ENCODE measurements at places on chromosomes 12 and 14.
A peak's percentile ranks its signal among the peaks of the same experiment; 100 is the strongest.

DNA sequence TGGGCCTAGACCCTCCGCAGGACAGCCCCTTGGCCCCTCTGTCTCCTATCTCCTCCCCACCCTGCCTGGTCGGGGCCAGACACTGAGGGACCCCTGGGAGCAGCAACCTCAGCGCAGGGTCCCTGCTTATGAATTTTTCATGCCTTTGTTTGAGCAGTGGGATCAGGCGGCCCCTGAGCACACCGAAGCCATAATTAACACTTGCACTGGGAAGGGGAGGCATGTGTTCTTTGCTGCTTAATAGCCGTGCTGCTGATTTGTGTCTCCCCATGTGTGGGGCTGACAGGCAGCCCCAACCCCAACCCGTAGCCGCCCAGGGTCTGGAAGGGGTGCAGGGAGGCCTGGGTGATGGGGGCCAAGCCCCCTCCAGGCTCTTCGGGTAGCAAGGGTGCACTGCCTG is 52.7 kb downstream of the FBRSL1 start:
- no peak for DNase-seq

DNA sequence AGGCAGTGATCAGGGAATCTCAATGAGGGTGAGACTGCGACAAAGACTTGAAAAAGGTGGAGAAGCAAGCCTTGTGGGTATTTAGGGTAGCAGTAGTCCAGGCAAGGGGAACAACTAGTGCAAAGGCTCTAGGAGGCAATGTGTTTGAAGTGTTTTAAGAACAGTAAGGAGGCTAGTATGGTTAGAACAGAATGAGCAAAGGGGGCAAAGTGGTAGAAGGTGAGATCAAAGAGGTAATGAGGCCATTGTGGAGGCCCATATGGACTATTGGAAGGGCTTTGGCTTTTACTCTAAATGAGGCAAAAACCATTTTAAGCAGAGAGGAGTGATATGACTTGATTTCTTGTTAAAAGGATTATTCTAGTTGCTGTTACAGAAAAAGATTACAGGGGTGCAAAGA is 16.8 kb downstream of the HIF1A start:
- DNase-seq: no peak

DNA sequence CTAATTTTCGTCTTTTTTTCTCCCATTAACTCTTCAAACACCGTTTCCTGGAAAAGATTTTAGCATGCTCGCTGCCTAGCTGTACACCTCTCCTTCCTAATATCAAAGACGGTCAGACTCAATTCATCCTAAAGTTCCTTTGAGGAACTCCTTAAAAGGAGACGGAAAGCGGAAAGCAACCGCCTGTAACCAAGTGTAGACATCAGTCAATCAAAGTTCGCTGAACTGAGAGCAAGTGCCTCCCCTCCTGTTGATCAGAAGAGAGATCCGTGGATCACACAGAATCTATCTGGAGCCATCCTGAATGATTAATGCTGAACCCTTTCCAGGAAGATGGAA is 412 bp upstream of the TEP1 start:
- no peak for DNase-seq

- peak; percentile 66 for DNase-seq
Measured at GRCh38 chr12:90013409-90013808, 304.8 kb upstream of the ATP2B1 start.

GRCh38 chr14:75489480-75489837 is 32.8 kb upstream of the BATF start:
- DNase-seq: no peak

- DNase-seq: no peak
Measured at GRCh38 chr14:76877871-76878270, 51.7 kb downstream of the LRRC74A start.

- DNase-seq: no peak
Measured at GRCh38 chr12:65427646-65428045, 149.2 kb downstream of the MSRB3 start.

DNA sequence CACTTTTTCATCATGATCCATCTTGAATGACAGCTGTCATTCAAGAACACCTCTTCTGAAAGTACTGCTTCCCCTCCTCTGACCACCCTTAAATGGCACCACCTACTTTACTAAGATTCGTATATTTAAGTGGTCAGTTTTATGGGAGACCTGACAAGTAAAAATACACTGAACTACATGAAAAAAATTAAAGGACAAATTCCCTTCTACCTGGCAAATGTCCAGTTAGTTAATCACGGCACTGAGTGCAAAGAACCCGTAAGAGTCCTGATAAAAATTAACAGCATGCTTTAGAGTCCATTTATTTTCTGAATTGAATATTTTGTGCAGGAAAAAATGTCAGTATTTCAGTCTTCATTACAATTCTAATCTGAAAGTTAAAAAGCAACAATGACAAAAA is 48.7 kb downstream of the SETD3 start:
- DNase-seq: no peak

GRCh38 chr14:20456971-20457370 is 1.9 kb downstream of the APEX1 start:
- DNase-seq: no peak

DNA sequence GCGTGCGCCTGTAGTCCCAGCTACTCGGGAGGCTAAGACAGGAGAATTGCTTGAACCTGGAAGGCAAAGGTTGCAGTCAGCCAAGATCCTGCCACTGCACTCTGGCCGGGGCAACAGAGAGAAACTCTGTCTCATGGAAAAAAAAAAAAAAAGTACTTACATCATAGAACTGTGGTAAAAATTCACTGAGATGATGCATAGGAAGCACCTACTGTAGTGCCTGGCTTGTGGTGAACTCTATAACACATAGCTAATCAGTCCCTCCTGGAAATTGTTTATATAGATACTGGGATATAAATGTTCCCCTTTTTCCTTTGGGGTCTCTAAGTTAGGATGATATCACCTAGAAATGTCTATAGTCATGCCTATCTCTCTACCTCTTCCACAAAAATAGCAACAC is 89.7 kb upstream of the CPM start:
- DNase-seq: no peak

DNA sequence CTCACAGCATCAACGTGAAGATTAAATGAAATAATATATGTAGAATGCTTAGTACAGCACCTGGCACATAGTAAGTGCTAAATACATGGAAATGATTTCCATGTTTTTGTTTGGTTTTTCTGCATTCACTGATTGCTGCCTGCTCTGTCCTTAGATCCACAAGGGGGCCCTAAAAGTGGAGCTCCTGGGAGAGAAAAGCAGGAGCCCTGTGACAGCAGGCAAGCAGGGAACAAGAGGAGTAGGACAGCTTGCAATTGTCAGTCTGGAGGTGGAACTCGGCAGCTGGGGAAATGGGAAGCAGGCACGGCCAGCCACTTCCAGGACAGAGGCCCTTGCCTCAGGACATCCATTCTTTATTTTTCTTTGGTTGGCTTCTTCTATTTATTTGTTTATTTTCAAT is 292.9 kb downstream of the BMP4 start:
- DNase-seq: no peak

- no peak for DNase-seq
Measured at GRCh38 chr12:94336211-94336925, 123.3 kb downstream of the CEP83 start.

- DNase-seq: no peak
Measured at GRCh38 chr12:64057706-64058105, 164.4 kb downstream of the KICS2 start.

DNA sequence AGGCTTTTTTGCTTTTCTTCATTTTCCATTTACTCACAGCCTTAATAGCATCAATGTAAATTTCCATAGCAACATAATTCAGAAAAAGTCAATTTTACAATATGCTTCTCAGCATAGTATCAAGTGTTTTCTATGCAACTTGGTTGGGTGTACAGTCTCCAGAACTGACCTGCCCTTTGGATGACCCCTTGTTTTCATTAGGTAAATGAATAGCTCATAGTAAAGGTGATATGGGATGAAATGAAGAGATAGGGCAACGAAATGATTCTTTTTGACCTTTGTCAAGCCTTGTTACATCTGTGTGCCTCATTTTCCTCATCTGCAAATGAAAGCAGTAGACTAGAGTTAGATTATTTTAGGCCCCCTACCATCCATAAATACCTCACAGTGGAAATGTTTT is 1081.0 kb downstream of the TMTC2 start:
- no peak for DNase-seq

DNA sequence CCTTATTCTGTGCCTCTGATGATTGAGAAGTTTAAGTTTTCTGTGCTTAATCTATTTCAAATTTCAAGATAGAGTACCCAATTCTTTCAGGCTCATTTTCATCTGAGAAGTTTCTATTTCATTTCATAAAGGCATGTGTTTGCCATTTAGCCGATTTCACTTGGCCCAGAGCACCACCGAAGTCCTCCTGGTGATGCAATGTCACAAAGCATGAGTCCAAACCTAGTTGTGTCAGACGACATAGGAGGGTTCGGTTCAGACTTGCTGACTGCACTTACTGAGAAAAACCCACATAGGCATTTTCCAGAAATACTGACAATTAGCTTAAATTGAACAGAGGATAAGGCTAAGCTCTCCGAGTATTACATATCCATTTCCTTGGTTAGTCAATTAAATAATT is 152.4 kb upstream of the FAR2 start:
- no peak for DNase-seq

GRCh38 chr14:100777818-100778525 is 47.9 kb upstream of the MEG3 start:
- no peak for DNase-seq

GRCh38 chr12:2877953-2878732 is 1.1 kb downstream of the RHNO1 start:
- DNase-seq: peak; percentile 15

DNA sequence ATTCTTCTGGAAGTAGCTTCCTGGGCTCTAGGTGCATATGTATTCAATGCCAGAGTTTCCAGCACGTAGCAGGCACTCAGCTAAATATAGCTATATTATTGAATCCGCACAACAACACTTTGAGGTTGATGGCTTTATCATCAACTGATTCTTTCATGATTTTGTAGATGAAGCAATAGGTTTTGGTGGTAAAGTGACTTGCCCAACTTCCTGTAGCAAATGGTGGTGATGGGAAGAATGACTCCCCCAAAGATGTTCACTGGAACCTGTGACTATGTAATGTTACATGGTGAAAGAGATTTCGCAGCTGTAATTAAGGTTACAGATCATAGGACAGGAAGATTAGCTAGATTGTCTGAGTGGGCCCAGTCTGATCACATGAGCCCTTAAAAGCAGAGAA is 3.2 kb downstream of the TDRD9 start:
- no peak for DNase-seq

DNA sequence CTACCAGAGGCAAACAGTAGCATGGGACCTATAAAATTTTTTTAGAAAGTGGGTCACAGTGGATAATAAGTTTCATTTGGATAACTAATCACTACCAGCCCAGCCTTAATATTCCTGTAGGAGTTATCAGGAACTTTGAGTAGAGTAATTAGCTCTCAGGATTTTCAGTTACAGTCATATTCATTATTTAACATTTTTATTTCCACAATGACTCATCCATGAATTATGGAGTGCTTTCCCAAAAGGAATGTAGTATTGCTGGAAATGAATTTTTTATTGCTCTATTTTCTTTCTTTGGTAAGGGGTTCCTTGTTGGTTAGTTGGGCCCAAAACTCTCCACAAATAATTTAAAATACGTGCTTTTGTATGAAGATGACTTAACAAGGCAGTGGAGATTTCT is 53.7 kb downstream of the ERC1 start:
- no peak for DNase-seq

DNA sequence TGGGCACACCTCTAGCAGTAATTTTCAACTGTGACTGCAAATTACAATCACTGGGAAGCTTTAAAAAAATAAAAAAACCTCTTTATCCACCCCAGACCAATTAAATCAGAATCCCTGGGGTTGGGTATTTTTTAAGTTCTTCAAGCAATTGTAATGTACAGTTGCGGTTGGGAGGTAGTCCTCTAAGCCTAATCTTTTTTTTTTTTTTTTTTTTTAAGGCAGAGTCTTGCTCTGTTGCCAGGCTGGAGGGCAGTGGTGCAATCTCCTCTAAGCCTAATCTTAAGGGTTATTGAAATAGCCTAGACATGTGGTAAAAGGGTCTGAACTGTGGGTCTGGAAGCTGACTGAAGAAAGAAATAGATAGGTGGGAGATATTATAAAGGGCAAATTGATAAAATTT is 230.5 kb downstream of the AKAP6 start:
- DNase-seq: no peak

DNA sequence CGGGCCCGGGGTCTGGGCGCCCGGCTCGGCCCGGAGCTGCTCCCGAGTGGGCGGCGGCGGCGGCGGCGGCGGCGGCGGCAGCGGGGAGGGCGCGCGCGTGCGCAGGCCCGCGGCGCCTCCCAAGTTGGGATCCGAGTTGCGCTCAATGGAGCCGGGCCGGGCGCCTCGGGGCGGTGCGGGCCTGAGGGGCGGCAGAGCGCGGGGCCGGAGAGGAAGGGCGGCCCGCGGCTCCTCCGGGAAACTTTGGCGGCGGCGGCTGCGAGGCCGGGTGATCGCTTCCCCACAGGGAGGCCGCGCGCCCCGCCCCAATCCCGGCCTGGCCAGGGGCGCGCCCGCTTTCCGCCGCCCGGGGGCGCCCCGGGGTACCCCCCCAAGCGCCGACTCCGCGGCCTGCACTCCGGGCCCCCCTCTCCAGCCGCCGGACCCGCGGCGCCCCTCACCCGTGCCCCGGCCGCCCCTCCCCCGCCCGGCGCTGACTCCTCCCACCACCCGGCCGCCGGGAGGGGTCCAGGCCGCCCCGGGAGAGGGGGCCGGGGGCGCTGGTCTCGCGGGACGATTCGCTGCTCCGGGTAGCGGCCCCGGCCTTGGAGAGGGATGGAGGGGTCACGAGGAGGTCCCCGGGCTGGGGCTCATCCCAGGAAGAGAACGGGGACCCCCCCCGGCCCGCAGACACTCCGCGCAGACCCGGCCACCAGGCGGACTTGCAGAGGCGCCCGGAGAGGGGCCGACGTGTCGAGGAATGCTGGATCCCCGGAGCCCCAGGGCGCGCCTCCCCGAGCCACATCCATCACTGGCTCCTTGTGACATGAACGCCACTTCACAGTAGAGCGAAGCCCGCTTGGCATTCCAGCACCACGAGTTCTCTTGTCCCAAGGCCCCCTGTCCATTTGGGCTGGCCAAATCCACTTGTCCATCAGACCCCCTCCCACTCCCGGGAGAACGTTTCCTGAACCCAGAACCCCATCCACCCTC is at the start of gene RILPL1:
RILPL1 (minus strand) TSS at position 48 of the 972 bp plus-strand sequence. CDS start 237 bp downstream, outside the sequence.
- no peak for DNase-seq

- no peak for DNase-seq
Measured at GRCh38 chr14:37595809-37596621, 586 bp downstream of the TTC6 start.

All from bone marrow (tissue), 2 donors.